ENCODE measurements at places on chromosomes 16 and 17.

- no peak for DNase-seq
These were observed 56.8 kb downstream of the ARHGAP23 start for GRCh38 chr17:38485146-38485468.

DNA sequence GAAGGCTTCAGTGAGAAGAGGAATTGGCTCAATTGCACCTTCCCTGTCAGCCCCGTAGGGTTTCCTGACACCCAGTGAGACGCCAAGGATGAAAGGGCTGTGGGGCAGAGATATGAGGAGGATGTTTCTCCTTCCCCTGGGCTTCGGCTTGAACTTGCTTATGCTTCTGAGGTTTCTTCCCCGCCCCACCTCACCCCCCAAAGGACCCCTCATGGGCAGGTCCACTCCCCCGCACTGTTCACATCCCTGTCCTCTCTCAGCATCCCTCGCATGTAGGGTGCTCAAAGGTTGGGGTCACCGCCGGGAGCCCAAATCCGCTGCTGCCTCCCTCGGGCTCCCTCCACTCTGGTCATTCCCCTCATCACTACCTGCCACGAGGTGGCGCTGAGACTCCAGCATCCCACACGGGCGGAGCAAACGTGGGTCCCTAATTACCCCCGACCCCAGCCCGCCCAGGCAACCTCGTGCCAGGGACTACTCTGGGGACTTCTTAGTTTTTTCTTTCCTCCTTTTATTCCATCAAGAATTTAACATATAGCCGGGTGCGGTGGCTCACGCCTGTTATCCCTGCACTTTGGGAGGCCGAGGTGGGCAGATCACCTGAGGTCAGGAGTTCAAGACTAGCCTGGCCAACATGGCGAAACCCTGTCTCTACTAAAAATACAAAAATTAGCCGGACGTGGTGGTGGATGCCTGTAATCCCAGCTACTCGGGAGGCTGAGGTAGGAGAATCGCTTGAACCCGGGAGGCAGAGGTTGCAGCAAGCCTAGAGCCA, 3.3 kb upstream of the TRARG1 start:
- DNase-seq = peak; percentile 50

DNA sequence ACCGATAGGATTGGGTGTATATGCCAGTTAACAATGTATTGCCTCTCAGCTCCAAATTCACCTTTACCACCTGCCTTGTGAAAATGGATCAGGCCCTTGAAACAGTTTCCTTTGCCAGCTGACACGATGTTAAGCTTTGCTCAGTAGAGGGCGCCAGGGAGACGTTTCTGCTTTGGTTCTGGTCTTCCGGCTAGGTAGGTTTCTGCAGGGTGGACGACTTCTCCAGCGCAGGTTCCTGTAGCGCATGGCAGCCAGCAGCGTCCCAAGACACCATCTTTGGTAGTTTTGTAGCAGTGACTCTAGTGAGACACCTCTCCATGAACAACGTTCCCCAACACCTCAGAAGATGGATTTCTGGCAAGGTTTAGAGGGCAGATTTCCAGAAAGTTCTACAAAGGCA, 24.0 kb downstream of the SYCE1L start:
- DNase-seq = no peak

- DNase-seq = peak; percentile 50
These were observed 149.6 kb upstream of the GNAO1 start for GRCh38 chr16:56041556-56042140.

DNA sequence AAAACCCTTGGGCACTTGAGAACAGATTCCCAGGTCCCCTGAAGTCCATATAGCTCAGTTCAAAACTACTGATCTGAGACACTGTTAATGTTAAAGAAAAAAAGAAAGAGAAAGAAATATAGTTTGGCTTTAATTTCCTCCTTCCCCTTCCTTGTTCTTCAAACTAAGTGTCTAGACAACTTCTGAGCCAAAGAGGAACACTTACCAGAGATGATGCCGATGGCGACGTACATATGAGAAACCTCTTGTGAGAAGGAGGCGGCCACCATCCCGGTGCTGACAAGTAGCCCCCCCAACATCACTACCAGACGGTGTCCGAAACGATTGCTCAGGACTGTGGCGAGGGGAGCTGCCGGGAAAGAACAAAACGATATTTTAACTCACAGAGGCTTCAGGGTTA, 17.2 kb downstream of the SLC16A6 start:
- DNase-seq = no peak

DNA sequence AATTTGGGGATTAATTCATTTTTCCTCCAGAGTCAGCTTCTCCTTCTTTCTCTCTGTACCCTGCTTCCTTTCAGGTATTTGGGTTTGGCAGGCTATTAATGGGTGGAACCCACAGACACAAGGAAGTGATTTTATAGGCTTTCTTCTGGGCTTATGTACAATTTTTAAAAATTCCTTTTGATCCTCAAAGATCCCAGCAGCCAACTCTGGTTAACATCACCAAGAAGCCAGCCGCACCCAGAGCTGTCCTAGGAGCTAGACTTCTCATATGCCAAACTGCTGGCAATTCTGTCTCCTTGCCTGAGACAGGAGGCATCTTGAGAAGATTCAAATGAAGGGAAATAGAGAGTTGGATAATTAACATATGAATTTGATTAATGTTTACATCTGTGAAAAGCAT, 47.2 kb upstream of the ELAC2 start:
- DNase-seq = no peak

GRCh38 chr17:50604513-50604912, 30.2 kb upstream of the ABCC3 start:
- no peak for DNase-seq

- DNase-seq = no peak
These were observed 67.6 kb downstream of the TBC1D16 start for GRCh38 chr17:79968116-79968515.

- DNase-seq = no peak
These were observed 28.9 kb upstream of the ETV4 start for GRCh38 chr17:43574896-43575525.

- DNase-seq = no peak
These were observed 22.3 kb downstream of the MOSMO start for GRCh38 chr16:22030087-22030812.

GRCh38 chr16:11342021-11342855, 3.0 kb upstream of the RMI2 start:
- no peak for DNase-seq

DNA sequence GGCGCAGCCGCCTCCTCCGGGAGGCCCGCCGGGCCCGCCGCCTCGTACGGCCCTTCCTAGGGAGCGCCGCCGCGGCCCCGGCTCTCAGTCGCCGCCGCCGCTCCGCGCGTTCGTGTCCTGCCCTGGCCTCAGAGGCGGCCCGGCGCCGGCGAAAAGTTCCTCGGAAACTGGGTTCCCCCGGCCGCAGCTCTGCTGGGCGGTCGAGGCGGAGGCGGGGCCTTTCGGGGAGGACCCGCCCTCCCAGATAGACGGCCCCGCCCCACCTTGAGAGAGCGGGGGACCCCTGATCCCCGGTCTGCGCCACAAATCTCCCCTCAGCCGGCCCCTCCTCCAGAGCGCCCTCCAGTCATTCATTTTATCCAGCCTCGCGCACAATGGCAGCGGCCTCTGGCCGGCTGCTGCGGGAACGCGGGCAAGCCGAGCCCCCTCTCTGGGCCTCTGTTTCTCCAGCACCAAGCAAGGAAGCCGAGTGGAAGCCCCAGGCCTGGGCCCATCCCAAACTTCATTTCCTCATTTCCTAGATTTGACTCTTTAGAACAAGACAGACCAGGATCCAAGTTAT, at the start of gene SREBF1:
TSS of gene SREBF1 (minus strand) at position 169 of the 562 bp plus-strand sequence. CDS start 169 bp downstream, outside the sequence.
- peak; percentile 61 for DNase-seq

DNA sequence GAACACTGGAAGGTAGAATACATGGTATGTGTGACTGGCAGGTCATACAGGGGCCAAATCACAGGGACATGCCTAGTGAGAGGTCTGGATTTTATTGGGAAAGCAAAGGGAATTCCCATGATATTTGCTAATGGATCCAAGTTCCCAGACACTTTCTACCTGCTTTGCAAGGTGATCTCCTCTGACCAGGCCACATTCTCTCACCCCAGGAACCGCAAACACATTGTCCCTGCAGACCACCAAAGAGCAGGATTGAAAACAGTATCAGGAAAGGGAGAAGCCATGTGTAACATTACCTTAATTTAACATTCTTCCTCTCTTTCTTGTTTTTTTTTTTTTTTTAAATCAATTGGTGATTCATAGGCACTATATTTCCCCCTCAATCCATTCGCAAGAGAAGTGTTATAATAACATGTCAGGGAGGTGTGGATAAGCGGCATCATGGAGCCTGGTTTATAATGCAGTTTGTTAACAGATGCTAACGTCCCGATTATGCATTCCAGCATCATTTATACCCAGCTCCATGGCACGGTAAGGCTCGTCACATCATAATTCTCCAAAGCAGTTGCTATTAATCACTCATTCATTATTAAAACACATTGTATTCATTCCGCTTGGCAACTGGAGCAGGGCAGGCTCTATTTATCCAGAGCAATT, 155.1 kb upstream of the CCL2 start:
- DNase-seq = no peak

DNA sequence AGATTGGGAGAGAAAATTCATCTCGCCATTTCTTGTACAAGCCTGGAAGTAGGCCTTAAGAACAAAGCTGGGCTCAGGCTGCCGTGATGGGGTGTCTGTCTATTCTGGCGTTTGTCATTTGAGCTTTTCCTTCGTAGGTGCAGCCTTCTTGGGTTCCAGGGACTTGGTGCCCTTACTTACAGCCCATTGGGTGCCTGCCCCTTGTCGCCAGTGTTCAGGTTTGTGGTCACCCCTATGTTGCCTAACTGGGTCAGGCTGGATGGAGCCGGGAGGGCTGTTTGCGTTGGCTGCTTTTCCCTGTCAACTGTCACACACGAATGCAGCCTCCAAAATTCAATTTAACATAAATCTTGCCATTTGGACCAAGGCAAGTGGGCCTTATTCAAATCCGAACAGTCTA, 23.7 kb upstream of the MED9 start:
- DNase-seq = no peak

DNA sequence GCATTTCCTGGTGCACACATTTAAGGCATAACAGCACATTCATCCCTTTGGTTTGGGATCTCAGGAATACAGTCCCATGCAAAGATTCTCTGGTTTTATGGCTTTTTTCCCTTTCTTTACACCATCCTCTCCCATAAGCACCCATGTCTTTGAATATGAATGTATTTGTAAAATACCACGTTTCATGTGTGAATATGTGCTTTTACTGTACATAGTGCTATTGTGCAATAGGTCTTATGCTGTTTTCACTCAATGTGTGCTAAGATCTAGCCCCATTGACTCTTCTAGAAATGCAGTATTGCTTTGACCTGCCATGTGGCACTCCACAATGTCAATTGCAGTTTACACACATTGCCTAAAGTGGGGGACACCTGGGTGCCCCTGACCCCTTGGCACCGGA, 10.1 kb upstream of the SPNS1 start:
- no peak for DNase-seq

DNA sequence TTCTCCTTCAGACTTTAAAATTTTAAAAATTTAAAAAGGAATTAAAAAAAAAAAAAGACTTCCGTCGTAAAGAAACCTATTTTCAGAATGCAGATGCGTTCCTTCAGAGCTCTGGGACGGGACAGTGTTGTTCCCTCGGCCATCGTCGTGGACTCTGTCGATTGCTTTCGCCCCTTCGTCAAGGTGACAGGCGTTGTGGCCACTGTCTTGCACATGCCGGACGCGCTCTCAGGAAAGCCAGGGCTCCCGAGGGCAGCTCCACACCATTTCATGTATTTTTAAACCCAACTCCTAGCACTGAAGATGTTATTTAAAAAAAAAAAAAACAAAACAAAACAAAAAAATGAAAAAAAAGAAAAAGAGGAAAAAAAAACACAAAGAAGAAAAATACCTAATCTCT, 22.3 kb downstream of the TMC6 start:
- no peak for DNase-seq

DNA sequence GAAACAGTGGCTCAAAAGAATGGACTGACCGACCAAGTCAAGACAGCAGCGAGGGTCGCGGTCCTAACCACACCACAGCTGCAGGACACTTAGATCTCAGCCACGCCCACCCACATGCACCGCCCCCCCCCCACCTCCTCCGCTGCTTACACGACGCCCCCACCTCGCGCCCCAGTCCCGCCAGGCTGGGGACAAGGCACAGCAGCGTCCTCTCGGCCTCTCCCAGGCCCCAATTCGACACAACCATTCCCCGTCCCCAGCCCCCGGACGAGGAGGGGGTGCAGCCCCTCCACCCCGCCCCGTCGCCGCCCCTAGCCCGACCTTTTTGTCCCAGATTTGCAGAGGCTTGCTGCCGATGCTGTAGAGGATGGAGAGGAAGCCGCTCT, 477 bp downstream of the CFAP20 start:
- DNase-seq = no peak

GRCh38 chr17:72804949-72805707, 287.4 kb downstream of the SLC39A11 start:
- DNase-seq = no peak
